T follicular helper cell (primary cell): ENCODE measurements at places on chromosomes 2 and 18.

DNA sequence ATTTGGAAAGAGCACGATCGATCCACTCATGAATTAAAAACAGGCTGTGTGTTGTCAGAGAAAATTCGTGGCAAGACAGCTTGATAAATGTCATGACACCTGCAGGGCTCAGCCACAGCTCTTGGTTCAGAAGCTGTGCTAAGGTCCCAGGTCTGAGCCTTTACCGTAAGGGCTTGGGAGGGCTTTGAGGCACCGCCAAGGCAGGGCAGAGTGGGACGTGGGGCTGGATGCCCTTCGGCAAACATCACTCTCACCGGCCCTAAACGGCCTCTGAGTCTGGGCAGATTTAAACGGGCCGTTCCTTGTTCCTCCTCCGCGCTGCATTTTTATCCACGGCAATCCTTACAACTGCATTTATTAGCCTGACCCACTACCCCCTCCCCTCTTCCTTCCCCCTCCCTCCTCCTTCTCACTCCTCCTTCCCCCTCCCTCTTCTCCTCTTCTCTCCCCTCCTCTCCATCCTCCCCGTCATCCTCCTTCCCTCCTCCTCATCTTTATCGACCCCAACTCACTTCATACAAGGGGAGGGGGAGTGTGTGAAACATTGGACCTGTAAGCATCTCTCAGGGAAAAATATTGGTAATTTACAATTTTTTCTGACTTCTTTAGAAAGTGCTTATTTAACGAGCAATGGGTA is 33.9 kb downstream of the MBP start:
- DNase-seq = no peak

- no peak for DNase-seq
These were observed 33.0 kb upstream of the NPAS2 start for GRCh38 chr2:100786985-100787384.

DNA sequence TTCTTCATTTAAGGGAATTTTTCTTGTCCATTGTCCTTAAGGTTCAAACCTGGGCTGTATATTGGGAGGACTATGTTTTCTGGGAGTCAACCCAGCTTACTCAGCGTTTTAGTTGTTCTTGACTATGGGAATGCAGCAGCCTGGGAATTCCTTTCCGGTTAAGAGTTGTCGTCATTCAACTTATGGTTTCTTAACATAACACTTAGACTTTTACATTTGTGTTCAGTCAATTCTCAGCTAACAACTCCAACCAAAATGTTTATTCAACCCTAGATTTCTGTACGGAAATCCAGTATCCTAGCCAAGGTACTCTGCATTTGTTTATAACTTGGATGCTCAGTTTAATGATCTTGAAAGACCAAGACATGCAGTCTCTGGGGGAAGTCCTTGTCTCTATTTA is 960.9 kb downstream of the CBLN2 start:
- no peak for DNase-seq

DNA sequence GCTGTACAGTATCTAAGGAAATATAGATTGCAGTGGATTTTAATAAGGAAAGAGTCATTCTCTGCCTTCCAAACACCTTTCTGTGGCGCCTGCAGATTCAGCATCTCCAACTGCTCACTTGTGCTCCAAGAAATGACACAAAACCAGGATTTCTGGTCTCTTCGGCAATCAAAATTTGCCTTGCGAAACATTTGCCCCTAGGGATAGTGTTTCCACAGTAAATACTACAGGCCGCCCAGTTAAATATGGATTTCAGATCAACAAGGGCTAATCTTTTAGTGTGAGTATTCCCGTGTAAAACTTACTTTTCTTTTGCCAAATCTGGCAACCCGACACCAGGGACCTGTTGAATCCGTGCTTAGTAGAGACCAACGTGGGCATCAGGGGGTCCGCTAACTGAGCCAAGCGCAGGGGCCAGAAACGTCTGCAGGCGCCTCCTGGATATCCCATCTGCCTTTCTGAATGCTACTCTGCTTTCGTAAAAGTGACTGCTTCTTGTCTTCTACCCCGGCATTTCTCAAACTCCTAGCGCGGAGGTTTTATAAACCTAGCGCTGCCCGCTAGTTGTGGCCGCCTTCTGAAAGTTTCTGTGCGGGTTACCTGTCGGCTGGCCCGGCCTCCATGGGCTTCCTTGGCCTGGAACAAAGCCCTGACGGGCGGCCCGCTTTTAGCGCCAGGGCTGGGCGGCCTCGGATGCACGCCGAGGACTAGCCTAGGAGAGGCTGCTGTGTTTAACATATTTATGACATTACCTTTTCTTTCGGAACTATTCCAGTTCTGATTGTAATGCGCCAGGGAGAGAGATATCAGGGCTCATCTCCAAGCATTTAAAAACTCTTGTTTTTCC is 2.5 kb downstream of the CYP1B1 start:
- no peak for DNase-seq

DNA sequence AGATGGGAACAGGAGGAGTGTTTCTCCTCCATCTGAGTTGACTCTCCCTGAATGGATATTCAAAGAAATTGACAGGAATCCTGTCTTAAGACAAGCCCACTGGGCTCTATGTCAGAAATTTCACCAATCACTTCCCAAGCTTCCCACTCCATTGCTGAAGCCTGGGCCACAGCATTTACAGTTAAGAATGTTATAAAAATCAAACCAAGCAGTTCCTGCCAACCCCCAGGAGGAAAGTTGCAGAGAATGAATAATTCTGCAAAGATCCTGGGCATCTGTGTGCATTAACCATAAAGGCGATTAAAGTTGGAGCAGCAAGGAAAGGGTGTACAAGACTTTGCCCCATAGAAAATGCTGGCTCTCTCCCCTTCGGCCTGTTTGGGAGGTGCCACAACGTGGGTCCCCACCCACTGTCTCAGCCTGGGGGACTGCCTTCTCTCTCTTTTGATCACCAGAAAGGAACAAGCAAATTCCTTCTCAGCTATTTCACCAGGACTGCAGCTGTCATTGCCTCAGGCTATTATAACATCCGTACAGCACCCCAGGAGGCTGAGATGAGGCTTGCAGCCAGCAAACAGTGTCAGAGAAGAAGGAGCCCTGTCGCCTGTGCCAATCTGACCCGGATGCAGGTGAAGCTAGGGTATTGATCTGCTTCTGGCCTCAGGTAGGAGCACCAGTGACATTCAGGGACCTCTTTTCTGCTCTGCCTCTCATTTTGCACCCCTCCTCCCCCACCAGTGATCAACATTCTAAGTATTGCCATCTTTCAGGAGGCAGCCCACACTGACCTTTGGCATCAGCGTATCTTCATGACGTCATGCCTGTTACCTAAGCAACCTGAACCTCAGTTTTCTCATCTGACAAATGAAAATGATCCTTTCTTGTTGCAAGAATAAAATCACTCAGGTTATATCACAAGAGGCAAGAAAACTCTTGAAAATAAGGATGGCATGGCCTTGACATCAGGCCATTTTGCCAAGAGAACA is 219.0 kb downstream of the SH3BP4 start:
- no peak for DNase-seq

- no peak for DNase-seq
These were observed 91.0 kb upstream of the MCFD2 start for GRCh38 chr2:47006374-47007222.

GRCh38 chr2:121736140-121736461 is 574 bp downstream of the NIFK start:
- DNase-seq = no peak
